ENCODE measurements at places on chromosomes 4 and X.

GRCh38 chr4:185591679-185592141, 56.4 kb upstream of the PDLIM3 start:
- no peak for DNase-seq

DNA sequence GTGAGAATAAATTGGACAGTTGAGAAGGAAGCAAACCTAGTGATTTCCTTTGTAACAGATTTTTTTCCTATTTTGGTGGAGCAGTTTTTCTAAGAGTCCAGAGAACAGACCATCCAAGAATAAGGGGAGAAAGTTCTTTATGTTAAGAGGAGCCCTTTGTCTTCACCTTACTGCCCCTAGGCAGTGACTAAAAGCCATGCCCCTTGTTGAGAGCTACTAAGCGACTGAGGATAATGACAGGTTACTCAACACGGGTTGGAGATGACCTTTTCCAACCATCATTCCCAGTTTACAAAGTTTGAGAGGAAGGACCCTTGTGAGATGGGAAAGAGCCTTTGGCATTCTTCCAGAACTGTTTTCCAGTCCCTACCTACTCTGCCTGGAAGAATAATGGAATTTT, 3.2 kb downstream of the CCDC160 start:
- no peak for DNase-seq

- no peak for DNase-seq
These were observed 20.8 kb downstream of the LIN54 start for GRCh38 chr4:82989575-82990429.

DNA sequence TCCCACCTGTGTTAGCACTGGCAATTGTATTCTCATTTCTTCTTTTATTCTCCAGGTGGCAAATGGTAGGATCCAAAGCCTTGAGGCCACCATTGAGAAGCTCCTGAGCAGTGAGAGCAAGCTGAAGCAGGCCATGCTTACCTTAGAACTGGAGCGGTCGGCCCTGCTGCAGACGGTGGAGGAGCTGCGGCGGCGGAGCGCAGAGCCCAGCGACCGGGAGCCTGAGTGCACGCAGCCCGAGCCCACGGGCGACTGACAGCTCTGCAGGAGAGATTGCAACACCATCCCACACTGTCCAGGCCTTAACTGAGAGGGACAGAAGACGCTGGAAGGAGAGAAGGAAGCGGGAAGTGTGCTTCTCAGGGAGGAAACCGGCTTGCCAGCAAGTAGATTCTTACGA, 176.9 kb downstream of the PTTG2 start:
- no peak for DNase-seq

DNA sequence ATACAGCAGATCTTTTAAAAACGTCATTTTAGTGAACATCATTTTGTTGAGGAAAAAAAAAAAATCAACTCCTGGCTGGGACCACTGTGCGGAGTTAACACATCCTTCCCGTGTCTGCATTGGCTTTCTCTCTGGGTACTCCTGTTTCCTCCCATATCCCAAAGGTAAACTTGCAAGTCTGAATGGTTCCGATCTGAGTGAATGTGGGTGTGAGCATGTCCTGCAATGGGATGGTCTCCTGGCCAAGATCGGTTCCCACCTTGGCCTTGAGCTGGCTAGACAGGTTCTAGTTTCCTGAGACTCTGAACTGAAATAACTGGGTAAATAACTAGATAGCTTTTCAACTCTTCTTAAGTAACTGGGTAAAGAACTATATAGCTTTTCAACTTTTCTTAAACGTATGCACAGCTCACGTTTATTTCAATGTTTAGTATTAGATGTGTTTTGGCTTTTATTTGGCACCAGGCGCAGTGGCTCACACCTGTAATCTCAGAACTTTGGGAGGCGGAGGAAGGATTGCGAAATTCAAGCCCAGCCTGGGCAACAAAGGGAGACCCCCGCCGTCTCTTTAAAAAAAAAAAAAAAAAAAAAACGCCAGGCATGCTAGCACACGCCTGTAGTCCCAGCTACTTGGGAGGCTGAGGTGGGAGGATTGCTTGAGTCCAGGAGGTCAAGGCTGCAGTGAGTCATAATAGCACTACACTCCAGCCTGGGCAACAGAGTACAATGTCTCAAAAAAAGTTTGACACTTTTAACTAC, 14.0 kb downstream of the RBMX start:
- no peak for DNase-seq

GRCh38 chr4:112523008-112523721, 7.2 kb upstream of the NEUROG2 start:
- DNase-seq = no peak

GRCh38 chr4:41504167-41504818, 33.7 kb upstream of the LIMCH1 start:
- no peak for DNase-seq

DNA sequence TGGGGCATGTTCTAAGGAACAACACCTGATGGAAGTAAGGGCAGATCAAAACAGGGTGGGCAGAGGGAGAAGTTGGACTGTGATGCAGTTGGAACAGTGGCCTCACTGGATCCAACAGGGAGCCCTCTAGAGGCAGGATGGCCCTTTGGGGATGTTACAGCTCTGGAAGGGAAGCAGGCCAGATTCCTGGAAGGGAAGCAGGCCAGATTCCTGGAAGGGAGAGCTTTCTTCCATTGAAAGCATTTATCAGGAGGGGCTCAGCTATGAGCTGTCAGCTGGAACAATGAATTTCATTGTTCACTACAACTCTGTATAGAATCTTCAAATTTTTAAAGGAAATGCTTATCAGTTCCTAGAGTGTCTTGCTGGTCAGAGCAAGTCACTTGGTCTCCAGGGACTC, 17.7 kb downstream of the IL15 start:
- DNase-seq = no peak

DNA sequence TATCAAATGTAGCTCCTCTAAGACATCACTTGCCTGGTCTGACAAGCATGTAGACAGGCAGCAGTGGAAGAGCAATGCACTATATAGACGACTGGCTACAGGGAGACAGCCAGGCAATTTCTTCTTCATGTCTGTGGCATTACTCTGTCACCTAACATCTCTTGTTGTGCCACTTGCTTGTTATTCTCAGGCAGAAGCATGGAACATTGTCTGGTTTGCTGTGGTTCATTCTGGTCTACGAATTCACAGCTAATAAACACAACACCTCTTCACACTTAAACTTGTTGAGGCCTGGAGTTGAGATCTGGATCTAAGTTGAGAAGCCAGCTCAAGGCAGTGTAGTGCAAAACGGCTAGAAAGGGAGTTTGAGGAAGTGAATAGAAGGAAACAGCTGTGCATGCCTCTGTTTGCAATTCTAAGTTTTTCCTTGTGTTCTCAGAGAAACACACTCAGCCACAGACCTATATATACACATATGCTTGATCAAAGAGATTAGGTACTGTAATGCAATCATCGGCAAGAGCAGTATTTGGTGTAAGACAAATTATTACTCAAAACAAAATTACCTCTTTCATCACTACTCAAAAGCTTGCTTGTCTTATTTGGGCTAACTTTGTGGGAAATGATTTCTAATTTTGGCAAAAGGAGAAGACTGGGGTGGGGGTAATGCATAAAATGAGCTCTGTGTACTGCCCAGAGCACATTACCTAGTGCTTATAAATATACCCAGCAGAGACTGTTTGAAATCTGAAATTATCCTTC, 243.8 kb downstream of the PPP3CA start:
- no peak for DNase-seq

GRCh38 chrX:40107291-40108161, 9.8 kb upstream of the BCOR start:
- DNase-seq = no peak

DNA sequence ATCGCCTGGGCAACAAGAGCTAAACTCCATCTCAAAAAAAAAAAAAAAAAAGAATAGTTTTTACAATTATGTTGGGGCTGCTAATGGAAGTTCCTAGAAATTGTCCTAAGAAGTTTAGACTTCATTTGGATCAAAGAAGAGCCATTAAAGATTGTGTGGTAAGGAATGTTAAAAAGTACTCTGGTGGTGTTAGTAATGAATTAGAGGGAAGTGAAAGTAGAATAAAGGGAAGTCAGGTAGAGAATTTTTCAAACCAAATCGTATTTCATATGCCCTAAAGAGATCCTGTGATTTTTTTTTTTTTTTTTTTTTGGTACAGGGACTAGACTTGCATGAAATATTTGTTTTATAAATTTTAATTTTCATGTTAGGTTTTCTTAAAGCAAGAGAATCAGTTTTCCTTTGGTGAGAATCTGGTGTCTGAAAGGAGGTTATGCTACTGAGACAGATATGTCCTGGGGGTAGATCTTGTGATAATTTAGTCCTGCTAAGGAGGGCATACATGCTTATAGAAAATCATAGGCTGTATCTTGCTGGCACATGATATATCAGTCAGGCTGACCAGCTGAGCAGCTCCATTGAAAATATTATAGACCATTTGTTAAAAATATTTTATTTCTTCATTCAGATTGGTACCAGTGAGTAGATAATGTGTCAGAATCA, 10.7 kb downstream of the SEC24B start:
- DNase-seq = no peak

DNA sequence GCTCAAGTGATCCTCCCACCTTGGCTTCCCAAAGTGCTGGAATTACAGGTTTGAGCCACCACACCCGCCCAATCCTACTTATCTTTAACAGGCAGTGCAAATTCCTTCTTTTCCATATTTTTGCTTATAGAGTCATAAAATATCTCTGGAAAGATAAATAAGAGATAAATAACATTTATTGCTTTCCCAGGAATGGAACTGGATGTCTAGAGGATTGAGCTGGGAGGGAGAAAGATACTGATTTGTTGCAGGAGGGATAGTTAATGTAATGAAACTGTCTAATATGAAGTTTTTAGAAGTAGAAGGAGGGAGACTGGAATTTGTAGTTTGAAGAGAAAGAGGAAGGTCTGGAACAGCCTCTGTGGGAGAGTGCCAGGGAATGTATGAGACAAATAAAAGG, 20.2 kb downstream of the ITGB1BP2 start:
- DNase-seq = no peak
